ENCODE measurements at places on chromosomes 3 and 15.

DNA sequence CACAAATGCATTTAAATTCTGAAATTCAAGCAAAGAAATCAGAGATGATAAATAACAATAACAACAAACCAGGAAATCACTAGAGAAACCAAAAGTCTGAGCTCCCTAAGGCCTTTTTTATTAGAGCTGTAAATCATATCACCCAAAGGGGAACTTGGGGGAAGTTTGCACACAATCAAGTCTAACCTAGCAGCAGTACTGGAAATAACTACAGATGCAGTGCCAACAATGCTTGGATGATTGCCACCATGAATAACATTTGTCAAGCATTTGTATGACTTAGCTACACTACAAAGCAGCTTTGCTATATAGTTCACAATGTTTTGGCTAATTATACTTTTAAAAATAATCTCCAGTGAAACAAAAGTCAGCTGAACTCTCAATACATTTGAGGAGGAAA, 27.8 kb downstream of the SHQ1 start:
- DNase-seq: no peak

- DNase-seq: no peak
These were observed 1090.3 kb upstream of the CFAP20DC start for GRCh38 chr3:60140160-60140559.

- no peak for DNase-seq
These were observed 24.7 kb downstream of the LYSMD4 start for GRCh38 chr15:99708563-99708962.

- no peak for DNase-seq
These were observed 188.7 kb upstream of the EIF1B start for GRCh38 chr3:40120806-40121205.

DNA sequence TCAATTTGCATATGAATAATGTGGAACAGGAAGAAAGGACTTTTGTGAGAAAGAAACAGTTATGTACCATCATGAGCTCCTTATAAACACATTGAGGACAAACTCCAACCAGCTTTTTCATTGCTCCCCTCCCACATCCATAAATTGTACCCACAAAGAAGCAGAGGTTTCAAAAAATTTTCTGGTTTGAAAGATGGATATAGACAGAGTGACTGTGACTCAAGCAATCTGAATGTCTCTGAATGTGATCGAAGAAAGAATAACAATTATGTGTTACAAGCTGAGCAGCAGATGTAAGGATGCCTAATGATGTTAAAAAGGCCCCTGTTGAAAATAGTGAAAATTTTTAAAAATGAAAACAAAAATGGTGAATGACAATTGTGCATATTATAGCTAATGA, 127.4 kb downstream of the TFG start:
- DNase-seq: no peak

DNA sequence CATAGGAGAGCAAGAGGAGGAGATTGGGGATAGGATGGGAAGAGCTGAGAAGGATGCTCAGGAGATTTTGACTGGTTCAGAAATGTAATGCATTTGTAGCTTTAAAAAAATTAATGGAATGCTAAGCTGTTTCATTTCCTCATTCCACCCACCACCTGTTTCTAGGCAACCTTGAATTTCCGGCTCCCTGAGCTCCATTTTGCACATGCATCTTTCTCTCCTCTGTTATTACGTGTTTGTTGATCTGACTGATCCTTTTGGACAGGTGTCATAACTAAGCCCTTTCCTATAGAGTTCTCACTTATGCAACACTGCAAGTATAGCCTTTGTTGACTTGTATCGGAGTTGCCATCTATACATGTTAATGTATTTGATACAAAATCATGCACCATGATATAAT, 4.3 kb downstream of the TMPRSS7 start:
- DNase-seq: no peak

- no peak for DNase-seq
These were observed 33.6 kb downstream of the ABTB1 start for GRCh38 chr3:127706312-127706711.

GRCh38 chr3:10234526-10235230, 13.6 kb upstream of the TATDN2 start:
- no peak for DNase-seq

DNA sequence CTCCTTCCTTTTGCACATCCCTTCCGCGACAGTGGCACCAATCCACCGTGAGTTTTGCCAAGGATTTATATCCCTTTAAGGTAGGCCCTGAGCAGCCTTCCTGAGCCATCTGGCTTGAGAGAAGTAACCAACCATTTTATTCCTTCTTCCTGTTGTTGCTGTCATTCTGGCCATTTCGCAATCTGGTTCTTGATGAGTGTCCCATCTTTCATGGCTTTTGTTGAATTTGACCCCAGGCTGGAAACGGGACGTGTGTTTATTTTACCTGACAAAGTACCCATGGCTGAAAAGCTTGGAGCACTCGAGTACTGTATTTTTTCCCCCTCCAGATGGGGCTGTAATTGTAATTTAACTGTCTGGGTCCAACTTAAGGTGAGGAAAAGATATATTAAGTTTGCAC, 173.4 kb downstream of the WNT5A start:
- DNase-seq: no peak

- no peak for DNase-seq
These were observed 8.6 kb downstream of the PKM start for GRCh38 chr15:72222393-72222792.

- no peak for DNase-seq
These were observed 41.1 kb upstream of the PLXNA1 start for GRCh38 chr3:126941721-126942270.

DNA sequence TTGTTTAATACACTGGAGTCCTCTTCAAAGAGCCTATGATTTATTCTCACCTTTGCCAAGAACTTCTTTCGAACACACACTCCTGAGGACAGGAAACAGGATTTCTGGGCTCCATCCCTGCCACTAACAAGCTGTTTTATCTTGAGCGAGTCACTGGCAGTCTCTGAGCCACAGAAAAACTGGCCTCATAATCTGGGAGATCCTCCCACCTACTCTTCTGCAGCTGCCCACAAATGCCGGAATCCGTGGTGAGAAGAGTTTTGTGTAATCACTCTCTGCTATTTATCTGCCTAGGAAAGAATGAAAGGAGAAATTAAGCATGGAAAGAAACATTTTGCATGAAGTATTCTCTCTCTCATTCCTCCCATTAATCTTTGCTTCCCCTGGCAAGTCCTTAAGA, 172.0 kb upstream of the TRIM42 start:
- DNase-seq: no peak

GRCh38 chr3:122167630-122168029, 15.8 kb upstream of the CASR start:
- no peak for DNase-seq

DNA sequence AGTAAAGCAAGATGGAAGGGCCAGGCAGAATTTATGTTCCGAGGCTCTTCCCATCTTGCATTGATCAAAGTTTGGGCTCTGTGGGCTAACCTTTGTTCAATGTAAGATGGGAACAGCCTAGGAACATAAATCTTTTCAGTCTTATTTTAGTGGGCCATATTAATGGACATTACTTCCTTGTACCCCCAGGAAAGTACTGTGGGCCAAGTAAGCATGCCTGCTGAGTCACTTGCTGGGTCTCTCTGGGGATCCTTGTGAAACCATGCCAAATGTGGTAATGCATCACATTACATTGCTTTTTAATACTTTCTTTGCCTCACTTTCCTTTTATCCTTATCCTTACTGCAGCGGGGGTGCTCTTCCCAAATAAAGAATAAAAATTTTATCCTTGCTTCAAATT, 349.5 kb upstream of the POU1F1 start:
- no peak for DNase-seq

GRCh38 chr15:32918547-32918946, 200.7 kb downstream of the GREM1 start:
- no peak for DNase-seq

- no peak for DNase-seq
These were observed 44.3 kb upstream of the DYNC1LI1 start for GRCh38 chr3:32614956-32615355.

DNA sequence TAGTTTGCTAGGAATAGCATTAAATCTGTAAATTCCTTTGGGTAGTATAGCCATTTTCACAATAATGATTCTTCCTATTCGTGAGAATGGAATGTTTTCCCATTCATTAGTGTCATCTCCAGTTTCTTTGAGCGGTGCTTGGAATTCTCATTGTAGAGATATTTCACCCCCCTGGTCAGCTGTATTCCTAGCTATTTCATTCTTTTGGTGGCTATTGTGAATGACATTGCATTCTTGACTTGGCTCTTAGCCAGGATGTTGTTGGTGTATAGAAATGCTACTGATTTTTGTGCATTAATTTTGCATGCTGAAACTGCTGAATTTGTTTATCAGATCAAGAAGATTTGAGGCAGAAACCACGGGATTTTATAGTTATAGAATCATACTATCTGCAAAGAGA, 690.5 kb upstream of the ALCAM start:
- no peak for DNase-seq

GRCh38 chr3:70885636-70886035, 573.2 kb upstream of the MDFIC2 start:
- DNase-seq: no peak

DNA sequence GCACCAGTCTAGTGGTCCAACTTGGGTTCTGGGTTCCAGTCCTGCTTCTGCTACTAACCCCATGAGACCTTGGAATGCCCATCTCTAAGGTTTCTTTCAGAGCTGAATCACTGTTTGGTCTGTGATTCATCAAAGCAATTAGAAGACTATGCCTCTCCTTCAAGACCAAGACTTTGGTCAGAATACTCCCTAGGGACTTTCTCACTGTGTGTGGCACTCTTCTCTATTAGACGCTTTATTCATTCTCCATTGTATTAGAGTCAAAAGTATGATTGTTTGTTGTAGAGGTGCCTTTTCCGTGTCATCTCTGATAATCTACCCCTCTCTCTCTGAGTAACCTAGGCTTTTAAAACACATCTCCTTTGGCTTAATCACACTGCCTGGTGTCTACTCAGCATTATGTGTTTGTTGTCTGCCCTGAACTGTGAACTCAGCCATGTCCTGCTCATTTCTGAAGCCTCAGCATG, 90.5 kb downstream of the LPP start:
- DNase-seq: no peak

- no peak for DNase-seq
These were observed 43.8 kb downstream of the GAP43 start for GRCh38 chr3:115666920-115667737.

GRCh38 chr3:634511-634910, 437.9 kb downstream of the CHL1 start:
- DNase-seq: no peak

- no peak for DNase-seq
These were observed 4.3 kb downstream of the HRG start for GRCh38 chr3:186670155-186670554.

Data from activated T-helper 1 cell treated with anti-CD3 and anti-CD28 coated beads, Interleukin-2, amount 50 U/mL, for 16 hours (primary cell).